ENCODE measurements at places on chromosomes 3 and 15.

- DNase-seq = no peak
Observed at GRCh38 chr15:90006217-90007075, 5.3 kb downstream of the ZNF710 start.

DNA sequence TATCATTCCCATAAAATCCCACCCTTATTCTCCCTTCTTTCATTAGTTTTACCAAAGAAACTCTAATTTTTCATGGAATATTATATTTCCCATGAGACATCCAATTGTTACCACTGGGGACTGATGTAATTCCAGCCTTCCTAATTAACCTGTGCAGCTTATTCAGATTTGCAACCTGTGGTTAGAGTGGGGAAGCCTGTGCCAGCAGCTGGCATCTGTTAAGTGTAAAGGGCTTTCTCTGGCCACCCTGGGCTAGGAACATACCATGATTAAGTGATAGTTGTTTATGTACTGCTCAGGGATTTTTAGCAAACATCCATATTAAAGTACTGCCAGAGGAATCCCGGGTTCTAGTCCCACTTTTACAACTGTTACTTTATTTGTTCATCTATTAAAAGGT, 78.2 kb downstream of the TPRG1 start:
- no peak for DNase-seq

GRCh38 chr3:143897576-143898295, 49.5 kb upstream of the SLC9A9 start:
- DNase-seq = no peak

DNA sequence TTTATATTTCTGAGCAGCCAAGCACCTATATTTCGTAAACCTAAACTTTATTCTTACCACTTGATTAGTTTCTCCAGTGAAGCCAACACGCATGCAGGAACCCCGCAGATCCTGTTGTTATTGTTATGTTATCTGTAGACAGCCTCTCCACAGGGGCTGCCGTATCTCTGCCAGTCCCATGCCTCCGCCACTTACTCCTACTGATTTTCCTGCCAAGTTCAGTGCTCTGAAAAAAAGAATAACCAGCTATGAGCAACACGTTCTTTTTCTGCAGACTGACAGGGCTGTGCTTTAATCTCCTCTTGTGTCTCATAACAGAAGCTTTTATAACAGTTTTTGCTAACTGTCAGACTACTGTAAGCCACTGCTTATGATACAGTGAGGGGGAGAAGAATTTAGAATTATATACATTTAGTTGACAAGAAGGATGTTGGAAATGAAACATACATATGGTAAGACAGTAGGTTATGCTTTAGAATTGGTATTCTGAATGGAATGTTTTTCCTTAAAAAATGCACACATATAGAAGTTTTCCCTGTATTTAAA, 347.4 kb downstream of the SI start:
- DNase-seq = no peak

GRCh38 chr15:71353171-71353570, 237.9 kb downstream of the THSD4 start:
- DNase-seq = no peak

GRCh38 chr3:57903124-57903890, 104.9 kb upstream of the FLNB start:
- no peak for DNase-seq

DNA sequence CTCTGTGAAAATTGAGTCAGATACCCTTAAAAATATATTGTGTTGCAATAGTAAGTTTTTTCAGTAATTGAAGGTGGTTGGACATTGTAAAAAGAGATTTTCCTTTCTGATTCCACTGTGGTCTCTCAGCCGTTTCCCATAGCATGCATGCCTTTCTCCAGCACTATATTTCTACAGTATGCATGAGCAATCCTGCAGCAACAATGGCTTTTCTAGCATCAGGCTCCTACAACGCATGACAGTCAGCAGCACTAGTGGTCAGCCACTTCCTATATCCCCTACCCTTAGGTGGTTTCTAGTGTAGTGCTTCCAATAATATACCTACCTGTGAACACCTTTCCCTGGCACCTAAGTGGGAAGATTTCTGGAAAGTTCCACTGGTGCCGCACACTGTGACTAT, 55.4 kb upstream of the SNRPN start:
- DNase-seq = no peak

DNA sequence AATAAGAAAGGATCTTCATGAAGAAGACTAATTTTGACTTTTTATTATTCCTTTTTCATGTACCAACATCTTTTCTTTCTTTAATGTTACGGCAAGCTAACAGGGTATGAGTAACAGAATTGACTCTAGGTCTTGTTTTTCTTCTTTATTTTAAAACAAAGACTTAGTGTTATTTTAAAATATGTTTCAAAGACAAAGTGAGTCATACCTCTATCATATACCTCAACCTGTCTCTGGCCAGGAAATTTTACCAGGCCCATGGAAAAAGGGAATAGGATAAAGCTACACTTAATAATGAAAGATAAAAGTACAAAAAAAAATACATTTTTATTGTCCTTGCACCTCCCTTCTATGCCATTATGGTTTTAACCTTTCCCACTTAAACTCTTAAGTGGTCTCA, 57.4 kb downstream of the ZNF148 start:
- no peak for DNase-seq

- DNase-seq = no peak
Observed at GRCh38 chr15:67190813-67191212, 63.6 kb downstream of the AAGAB start.

- no peak for DNase-seq
Observed at GRCh38 chr3:115628075-115628412, 4.7 kb downstream of the GAP43 start.

- no peak for DNase-seq
Observed at GRCh38 chr3:141273700-141274410, 42.2 kb downstream of the PXYLP1 start.

DNA sequence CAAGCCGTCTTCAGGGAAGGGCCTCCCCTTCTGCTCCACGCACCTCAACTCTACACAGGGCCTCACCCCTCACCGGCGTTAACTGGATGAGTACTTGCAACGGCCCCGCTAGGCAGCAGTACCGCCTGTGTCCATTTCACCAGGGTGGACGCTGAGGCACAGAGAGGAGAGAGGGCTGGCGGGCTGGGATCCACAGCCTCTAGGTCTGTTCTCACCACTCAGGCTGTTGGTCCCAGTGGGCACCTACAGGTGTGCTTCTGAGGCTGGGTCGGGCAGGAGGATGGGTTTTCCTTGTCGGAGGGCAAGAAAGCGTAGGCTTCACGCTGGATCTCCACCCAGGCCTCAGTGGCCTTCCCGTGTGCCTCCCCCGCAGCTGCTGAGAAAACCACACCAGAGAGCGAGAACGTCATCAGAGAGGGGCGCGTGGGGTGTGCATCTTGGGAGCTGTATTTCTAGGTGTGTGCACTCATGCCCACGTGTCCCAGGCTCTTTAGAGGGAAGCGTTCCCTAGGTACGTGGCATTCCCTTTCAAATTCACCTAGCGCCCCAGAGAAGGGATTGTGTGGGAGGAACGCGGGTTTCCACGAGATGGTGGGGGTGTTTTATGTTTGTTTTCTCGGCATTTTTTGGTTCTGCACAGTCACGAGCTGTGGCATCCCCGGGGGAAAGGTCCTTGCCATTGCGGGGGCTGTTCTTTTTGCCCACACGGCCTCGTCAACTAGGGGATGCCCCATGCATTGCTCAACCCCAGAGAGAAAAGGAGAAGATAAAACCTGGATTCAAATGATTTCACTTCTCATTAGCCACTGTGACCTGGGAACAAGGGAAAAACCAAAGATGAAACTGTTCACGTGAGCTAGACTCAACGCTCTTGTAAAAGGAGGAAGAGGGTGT, 67.7 kb downstream of the MGLL start:
- DNase-seq = no peak

DNA sequence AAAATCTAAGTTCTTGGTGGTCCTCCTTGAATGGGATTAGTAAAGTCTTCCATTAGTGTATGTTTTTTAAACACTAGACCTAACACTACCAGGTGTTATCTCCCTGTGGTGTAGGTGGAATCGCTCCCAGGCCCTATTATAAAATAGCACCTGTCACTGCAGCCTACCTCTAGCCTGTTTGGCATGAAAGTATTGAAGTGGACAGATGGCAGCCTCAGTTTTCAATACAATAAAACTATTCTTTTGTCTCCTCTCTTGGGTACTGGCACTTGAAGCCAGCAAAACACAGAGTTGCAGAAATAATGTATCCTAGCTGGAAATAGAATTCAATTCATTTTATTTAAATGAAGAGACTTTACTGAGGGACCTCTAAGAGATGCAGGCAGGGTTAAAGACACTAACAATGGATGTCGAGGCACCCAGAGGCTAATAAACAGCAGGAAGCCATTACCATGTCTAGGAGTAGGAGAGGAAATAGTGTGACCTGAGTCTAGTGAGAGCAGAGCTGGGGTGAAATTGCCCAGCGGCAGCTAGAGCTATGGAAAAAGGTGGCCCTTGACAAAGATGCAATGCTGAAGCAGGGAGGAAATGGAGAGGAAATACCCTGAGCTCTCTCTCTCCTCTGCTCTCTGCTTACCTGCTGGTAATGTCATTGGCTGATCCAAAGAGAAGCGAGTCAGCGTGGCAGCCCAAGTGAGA, 49.1 kb upstream of the TMEM158 start:
- DNase-seq = no peak

DNA sequence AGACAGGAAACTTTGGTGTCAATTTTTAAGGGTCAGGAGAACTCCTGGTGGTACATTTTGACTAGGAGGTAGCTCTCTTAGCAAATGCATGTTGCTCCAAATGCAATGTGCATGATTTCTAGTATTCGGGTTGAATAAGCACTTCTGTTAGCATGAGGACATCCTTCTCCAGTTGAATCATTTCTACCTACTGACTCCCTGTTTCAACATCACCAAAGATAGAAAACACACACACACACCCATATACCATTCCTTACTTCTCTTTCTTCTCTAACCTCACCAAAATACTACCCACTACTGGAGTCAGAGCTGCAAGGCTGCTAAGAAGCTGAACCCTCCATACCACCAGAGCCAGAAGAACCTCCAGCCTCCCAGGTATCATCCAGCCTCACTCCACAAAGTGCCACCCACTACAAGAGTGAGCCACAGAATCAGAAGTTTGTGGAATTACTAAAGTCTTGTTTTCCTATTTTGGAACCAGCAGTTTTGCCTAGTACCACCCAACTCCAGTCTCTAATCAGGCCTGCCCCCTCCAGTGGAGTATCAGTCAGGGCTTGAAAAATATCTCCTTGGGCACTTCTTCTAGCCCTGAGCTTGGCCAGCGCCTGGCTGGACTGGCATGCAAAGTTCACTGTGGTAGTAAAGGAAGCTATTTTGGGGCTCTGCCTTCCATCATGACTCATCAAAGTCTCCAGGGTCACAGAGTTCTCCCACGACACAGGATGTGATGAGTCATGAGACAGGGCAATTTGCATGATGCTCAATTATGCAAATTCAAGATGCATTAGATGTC, 110.3 kb downstream of the CYP19A1 start:
- no peak for DNase-seq

- peak; percentile 2 for DNase-seq
Observed at GRCh38 chr15:88391006-88391405, 76.2 kb downstream of the MRPL46 start.

DNA sequence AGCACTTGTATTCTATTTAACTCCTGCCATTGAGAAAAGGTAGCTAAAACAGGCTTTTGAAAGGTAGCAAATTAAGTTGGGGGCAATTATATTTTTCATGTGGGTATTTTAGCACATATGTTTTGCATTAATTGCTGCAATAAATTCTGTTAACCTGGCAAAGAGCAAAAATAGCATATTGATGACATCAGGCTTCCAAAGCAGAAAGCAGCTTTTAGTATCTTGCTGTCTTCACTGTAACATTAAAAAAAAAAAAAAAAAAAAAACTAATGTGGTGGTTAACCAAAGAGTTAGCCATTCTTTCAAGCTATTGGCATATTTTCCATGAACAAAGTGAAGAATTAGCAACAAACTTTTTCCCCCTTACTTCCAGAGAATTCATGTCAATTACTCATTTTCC, 9.1 kb downstream of the EPHA3 start:
- no peak for DNase-seq

- no peak for DNase-seq
Observed at GRCh38 chr3:186138272-186138981, 29.5 kb upstream of the ETV5 start.

DNA sequence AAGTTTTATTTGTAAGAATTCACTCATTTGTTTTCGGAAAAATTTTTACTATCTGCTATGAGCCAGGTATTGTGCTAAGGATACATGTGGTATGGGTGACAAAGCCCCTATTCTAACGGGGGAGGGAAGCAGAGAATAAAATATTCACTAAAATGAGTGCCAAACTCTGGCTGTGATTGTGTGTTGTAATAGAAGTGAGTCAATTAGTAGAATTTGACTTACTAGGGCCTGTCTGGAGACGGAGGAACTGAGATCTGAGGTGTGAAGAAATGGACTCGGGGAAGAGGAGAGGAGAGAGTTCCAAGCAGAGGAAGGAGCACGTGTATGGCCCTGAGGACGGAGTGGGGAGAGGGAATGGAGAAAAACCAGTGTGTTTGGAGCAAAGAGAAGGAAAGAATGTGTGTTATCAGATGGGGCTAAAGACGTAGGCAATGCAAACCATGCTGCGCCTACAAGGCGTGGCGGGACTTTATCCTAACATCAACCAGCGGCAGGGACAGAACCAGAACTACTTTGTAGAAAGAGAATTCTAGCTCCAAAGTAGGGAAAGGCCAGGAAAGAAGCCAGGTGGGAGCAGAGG, 89.1 kb downstream of the OSBPL10 start:
- DNase-seq = no peak

DNA sequence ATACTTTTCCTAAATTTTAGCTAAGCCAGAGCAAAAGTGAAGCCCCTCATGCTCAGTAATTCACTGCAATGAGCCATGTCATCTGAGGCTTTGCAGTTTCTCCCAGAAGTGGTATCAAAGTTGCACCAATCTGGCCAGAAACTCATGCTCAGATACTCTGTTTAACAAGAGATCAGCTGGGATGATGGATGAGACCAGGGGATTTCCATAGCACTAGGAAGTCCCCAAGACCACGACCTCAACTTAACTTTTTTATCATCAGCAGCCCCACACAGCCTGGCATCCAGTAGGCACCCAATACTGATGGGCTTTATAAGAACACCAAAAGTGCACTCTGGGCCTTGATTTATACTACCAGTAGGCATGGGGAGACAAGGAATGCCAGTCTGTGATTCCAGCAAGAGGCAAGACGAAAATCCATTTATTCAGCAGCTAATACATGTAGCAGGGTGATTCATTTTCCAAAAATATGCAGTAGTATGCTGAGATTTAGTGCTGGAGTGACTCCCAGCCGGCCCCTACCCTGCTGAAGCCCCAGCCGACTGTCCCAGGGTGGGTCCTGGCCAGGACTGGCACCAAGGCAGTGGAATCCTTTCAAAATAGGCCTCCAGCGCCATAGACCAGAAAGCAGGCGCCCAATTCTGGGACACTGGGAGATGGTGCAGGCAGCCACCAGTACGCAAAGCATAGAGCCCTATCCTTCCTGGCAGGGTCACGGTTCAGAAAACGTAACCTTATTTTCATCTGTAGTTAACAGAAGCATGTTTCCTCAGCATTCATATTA, 612 bp upstream of the LDHAL6B start:
- no peak for DNase-seq

DNA sequence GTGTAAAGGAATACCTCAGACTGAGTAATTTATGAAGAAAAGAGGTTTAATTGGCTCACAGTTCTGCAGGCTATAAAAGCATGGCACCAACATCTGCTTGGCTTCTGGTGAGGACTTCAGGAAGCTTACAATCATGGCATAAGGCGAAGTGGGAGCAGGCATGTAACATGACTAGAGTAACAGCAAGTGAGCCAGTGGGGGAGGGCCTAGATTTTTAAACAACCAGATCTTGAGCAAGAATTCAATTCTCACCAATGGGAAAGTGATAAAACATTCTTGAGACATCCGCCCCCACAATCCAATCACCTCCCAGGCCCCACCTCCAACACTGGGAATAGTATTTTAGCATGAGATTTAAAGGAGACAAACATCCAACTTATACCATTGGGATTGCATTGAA, 44.2 kb upstream of the BCL2A1 start:
- no peak for DNase-seq
